ENCODE measurements at places on chromosomes 7 and 10.

GRCh38 chr10:116989439-116989838 is 15.5 kb downstream of the SHTN1 start:
- DNase-seq = no peak

DNA sequence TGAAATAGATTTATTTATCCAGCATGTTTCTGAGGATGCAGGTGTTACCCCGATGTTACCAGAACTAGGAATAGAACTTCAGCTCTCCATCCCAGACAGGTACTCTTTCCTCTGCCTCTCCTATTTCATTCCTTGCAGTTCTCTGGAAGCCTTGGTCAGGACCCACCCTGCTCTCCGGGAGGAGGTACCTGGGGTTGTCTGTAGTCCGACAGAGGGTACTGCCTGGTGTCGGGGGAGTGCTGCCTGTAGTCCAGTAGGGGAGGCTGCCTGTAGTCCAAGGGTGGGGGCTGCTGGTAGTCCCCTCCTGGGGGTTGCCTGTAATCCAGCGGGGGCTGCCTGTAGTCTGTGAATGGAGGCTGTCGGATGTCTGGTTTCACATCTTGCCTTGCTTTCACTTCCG is 328.4 kb downstream of the PHTF2 start:
- DNase-seq = no peak

DNA sequence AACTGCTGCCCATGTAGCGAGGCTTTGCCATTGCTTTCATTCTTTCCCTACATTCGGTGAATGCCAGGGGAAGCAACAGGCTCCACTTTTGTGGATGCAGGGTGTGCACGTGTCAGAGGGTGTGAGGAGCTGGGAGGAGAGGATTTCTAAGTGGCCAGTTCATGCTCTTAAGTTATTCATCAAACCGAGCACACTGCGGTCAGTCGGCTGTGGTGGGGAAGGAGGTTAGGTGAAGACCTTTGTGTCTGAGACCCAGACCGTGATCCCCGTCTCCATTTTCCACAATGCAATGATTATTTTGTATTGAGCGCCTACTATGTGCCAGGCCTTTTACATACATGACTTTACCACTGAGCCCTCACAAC is 438.6 kb upstream of the GALNT17 start:
- DNase-seq = peak; percentile 71

DNA sequence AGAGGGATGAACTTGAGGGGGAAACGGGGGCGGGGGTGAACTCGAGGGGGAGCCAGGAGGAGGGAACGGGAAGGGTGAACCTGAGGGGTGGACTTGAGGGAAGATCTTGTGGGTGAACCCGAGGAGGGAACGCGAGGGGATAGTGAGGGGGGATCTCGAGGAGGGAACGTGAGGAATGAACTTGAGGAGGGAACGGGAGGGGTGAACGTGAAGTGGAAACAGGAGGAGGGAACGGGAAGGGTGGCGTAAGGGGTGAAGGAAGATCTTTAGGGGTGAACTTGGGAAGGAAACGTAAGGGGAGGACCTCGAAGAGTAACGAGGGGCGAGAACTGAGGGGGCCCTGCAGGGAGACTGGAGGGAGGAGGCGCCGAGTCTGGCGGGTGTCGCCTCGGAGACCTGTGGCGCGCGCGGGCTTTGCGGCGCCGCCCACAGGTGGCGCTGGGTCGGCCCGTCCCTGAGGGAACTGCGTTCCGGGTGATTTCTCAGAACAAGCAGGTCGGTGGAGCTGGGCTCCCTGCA is 651 bp downstream of the MYO3A start:
- DNase-seq = no peak

DNA sequence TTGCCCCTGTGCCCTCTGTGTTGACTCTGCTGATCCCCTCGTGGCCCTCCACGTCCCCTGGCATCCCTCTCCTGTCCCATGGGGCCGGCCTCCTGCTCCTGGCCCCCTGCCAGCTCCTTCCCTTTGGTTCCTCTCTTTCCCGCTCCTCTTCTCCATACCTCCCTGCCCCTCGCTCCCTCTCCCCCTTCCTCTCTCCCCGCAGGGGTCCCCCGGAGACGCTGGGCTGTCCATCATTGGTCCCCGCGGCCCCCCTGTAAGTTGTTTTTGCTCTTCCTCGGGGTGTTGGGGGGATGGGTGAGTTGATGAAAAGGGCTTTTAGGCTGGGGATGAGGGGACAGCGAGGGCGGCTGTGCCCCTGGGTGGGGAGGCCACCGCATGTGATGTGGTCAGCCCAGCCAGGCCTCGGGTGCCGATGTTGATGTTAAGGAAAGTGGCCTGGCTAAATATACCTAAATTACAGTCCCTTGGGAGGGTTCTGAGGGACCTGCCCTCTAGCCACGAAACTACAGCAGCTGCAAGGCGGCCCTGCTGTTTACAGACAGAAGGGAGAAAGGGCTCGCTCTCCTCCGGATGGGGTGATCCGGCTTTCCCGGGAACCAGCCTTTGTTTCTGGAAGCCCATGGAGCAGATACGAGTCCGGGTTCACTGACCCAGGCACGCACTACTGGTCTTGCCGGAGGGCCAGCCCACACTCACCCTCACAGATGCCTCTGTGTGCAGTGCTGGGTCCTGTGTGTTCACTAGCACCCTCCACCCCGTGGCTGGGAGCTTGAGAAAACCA is 78.8 kb downstream of the COL13A1 start:
- DNase-seq = no peak

DNA sequence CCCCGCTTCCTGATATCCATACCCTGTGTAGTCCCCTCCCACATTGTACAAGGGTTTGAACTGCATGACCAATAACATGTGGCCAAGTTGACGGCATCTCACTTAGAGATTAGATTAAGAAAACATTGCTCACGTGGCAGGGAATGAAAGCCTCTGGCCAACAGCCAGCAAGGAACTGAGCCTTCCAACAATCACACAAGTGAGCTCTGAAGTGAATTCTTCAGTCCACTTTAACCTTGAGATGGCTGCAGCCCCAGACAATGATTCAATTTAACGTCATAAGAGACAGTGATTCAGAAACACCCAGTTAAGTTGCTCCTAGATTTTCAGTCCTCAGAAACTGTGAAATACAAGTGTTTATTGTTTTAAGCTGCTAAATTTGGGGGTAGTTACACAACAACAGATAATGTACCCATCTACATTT is 165.9 kb upstream of the PLXNA4 start:
- DNase-seq = peak; percentile 82

- peak; percentile 51 for DNase-seq
These were observed 23.8 kb upstream of the MKI67 start for GRCh38 chr10:128150045-128150493.

Measured in LHCN-M2 (cell line).